Activated CD4-positive, alpha-beta T cell treated with anti-CD3 and anti-CD28 coated beads for 1 hour (primary cell): ENCODE measurements at places on chromosomes 12 and 14.

DNA sequence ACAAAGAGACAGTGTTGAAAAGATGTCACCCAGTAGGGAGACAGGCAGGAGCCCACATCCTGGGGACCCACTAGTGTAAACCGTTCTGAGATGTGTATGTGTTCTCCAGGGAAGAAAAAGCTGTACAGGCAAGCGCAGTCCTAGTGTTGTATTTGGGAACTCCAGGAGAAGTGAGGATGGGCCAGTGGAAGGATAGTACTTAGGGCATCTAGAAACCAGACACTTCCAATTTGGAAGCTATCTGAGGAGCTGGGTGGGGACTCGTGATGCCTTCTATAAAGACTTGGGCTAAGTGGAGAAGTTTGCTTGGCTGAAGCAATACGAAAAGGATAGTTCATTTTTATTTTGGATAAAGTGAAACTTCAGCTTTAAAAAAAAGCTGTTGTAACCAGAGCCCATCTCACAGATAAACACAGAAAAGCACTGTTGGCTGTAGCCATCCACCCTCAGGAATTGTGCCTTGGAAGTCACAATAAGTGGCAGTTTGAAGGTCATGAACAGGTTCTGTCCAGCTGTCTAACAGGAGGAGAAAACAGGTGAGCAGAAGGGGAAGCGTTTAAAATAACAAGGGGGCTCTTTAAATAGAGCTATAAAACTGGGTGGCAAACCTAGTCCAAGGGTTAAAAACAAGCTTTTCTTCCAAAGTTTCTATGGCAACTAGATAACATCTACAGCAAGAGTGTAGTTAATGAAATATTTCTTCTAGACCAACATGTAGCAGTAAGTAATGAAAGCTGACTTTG is 108.0 kb upstream of the ARHGAP5 start:
- no peak for DNase-seq

DNA sequence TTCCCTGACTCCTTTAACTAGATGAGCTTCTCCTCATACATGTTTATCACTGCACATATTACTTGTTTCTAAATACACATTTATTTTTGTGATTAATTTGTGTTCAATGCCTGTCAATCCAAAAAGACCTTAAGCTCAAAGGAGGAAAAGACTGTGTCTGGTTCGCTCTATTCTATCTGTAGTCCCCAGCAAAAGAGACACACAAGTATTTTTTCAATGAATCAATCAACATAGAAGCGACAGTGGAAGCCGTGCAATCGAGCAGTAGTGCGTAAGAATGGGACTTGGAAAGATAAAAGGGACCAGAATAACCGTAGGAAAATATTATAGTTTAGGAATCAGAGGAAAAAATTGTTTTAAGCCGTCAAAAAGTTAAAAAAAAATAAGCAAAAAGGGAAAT is 951 bp downstream of the WDHD1 start:
- no peak for DNase-seq

GRCh38 chr12:105453316-105453715 is 122.8 kb downstream of the C12orf75 start:
- no peak for DNase-seq

DNA sequence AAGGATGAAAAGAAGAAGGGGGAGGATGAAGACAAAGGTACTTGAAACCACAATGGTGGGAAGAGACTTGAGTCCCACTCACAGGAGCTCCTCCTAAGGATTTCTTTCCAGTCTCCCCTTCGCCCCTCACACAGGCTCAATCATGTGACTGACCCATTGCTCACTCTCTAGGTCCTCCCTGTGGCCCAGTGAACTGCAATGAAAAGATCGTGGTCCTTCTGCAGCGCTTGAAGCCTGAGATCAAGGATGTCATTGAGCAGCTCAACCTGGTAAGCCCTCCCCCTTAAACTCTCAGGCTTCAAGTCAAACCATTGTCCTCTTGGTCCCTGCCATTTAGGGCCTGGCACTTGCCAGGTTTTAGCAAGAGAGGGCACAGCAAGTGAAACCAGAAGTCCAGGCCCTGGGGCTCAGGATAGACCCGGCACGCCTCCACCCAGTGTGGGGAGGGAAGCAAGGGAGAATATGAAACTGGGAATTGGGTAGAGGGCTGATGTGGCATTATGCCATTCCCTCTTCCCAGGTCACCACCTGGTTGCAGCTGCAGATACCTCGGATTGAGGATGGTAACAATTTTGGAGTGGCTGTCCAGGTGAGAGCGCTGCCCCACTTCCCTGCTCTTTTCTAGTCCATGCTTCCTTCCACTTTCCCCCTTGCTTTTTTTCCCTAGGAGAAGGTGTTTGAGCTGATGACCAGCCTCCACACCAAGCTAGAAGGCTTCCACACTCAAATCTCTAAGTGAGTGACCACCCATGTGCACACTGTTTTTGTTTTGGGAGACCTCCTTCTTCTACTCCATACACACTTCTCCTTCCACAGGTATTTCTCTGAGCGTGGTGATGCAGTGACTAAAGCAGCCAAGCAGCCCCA is 1.8 kb downstream of the PSME1 start:
- DNase-seq: no peak

GRCh38 chr14:104732931-104733681 is 9.1 kb downstream of the ADSS1 start:
- DNase-seq: no peak
